Body of pancreas (tissue), 4 donors: ENCODE measurements at places on chromosomes 6 and 20.

- no peak for DNase-seq
Observed at GRCh38 chr6:119844387-119844786, 494.8 kb upstream of the MAN1A1 start.

DNA sequence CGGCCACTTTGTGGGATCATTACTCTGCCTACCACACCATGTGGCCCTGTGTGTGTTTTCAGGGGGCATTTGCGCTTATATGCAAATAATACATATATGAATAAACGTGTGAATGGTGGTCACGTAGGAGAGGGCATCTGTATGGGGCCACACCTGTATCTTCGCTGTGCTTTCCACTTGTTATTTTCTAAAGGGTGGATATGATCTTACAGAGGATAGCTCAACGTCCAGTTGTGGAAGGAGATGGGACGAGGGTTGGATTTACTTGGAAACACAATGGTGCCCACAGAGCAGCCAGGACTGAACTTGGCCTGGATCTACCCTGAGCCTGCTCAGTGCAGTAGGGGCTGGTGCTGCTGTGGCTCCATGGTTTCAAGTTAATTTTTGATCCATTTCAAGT lies 93.3 kb downstream of the YTHDF1 start:
- DNase-seq: no peak

GRCh38 chr6:97053643-97054411 lies 129.3 kb downstream of the KLHL32 start:
- DNase-seq: no peak

GRCh38 chr20:31605031-31605901 lies at the start of gene ID1:
Gene ID1 (plus strand): TSS chr20:31605289. CDS start chr20:31605388, 99 bp downstream.
- DNase-seq: peak; percentile 95

- DNase-seq: no peak
Observed at GRCh38 chr6:45586216-45587171, 208.8 kb upstream of the SUPT3H start.

DNA sequence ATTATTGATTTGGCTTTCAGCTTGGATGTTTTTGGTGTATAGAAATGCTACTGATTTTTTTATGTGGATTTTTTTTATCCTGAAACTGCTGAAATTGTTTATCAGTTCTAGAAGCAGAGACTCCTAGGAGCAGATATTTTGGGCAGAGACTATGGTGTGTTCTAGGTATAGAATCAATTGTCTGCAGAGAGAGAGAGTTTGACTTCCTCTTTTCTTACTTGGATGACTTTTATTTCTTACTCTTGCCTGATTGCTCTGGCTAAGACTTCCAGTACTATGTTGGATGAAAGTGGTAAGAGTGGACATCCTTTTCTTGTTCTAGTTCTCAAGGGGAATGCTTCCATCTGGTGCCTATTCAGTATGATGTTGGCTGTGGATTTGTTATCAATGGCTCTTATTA lies 370.6 kb downstream of the PHF3 start:
- DNase-seq: no peak

GRCh38 chr6:126880964-126881363 lies 237.5 kb upstream of the RSPO3 start:
- no peak for DNase-seq

GRCh38 chr20:4468114-4468513 lies 253.6 kb upstream of the PRND start:
- no peak for DNase-seq

DNA sequence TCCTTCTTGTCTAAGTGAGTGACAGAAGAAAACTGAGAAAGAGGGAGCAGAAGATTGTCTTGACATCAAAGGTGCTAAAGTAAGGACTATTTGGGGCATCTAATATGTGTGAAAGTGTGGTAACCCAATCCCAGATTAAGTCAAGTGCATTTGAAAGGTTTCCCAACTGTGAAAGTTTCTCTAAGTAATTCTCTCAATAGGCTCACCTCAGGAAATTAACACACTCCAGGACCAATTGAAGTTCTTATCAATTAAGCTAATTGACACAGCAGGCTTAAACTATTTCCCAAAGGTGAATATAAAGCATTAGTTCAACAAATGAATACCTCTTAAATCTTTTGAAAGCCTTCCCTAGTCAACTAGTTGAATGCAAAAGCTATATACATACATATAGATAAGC lies 212.8 kb upstream of the FUT9 start:
- DNase-seq: no peak

- no peak for DNase-seq
Observed at GRCh38 chr20:42742926-42743325, 446.8 kb downstream of the PTPRT start.

DNA sequence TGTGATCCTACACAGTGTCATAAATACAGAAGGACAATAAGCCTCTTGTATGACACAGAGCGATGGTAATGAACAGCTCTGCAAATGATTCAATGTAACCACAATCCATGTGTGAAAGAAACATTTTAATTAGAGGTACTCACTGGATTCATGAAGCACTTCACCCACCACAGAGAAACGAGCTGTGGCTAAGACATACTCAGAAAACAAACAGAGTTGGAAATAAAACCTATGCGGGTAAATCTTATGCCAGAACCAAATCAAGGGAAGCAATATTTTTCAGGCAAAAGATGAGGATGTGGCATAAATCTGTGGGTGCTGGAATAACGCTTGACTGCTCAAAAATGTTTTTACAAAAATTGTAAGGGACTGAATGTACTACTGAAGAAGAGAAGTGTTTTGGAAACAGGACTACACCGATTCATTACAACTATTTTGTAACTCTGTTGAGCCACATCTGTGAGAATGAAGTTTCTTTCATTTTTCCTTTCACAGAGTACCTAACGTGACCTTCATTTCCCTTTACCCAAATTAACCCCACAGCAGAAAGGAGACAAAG lies 112.1 kb downstream of the WDR27 start:
- DNase-seq: no peak

- no peak for DNase-seq
Observed at GRCh38 chr20:34472246-34472925, 43.8 kb upstream of the DYNLRB1 start.

- no peak for DNase-seq
Observed at GRCh38 chr6:16799279-16800193, 38.3 kb upstream of the ATXN1 start.

DNA sequence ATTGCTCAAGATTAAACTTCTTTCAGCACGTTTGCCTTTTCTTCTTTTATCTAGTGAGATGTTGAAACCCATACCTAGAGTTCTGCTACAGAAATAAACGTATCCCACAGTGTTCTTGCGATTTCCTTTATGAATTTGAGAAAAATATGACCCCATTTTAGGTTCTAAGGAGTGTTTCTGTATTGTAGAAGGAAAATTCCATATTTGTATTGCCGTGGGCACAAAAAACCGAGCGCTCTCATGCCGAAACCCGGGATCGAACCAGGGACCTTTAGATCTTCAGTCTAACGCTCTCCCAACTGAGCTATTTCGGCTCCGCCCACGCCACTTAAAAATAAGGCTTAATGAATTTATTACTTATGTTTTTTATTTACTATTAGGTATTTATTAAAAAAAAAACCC lies 23.7 kb downstream of the ZNF311 start:
- DNase-seq: peak; percentile 75

GRCh38 chr6:70839286-70840266 lies 117.3 kb downstream of the B3GAT2 start:
- no peak for DNase-seq

DNA sequence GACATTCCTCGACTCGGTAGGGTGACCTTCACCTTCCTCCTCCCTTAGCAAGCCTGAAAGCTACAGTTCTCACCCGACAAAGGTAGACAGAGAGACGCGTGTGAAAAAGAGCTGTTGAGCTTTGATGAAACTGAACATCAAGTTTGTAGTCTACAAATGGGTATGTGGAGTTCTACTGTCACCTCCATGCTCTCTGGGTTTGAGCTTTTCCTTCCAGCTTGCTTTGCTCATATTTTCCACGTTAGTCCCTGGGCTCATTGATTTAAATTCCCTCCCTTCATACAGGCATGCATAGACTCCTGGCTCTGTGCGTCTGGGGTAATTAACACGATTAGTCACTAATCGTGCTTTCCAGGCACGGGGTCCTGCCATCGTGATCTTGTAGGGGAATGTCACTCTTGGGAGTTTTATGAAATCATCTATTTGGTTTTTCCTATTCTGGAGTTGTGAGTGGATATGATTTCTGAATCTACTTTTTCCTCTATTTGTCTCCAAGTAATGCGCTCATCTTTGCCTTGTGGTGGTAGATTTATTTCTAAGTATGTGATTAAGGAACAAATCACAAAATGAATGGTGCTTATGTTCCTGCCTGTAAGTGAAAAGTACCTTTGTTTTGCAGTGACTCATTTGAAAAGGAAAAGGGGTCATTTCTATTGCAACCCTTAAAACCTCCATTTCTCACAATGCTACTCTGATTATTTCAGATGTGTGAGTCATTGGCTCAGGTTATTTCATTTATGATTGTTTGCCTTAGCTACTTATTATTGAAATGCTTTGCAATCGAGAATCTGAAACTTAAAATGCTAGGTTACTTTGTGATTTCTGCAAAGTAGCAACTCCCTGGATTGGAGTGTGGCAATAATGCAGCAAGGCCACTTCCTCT lies 154.6 kb downstream of the ZDHHC14 start:
- no peak for DNase-seq

DNA sequence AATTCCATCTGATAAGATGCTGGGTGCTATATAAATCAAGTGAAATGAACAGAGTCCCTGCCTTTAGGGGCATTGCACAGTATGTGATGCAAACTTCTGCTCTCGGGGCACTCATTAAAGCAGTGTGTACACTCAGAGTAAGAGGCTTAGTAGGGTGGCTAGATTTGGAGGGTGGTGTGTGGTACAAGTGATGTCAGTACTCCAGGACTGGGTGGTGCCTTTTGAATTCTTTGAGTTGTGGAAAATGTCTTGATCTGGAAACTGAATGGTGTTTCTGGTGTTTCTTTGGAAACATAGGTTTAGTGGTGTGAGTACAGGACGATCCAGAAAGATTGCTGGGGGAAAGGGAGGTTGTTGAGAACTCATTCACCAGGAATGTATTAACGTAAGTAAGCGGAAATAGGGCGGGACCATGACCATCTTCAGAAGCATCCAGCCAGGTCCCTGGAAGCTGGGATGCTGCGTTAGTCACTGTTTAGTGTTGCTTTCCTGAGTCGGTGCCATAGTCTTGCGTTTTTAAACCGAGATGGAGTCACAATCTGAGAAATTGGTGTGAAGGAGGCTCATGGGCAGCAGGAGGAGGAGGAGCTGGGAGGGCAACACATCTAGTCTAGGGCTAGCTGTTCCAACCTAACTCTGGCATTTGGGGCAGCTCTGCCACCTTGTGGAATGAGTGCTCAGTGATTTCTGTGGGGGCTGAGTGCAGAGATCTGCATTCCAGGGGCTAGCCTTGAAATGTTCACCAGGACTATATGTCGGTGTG lies 70.3 kb downstream of the SCAND1 start:
- DNase-seq: peak; percentile 68

- DNase-seq: no peak
Observed at GRCh38 chr20:45487231-45487635, 17.7 kb downstream of the WFDC2 start.

- DNase-seq: no peak
Observed at GRCh38 chr20:46260480-46260879, 47.8 kb downstream of the CDH22 start.

DNA sequence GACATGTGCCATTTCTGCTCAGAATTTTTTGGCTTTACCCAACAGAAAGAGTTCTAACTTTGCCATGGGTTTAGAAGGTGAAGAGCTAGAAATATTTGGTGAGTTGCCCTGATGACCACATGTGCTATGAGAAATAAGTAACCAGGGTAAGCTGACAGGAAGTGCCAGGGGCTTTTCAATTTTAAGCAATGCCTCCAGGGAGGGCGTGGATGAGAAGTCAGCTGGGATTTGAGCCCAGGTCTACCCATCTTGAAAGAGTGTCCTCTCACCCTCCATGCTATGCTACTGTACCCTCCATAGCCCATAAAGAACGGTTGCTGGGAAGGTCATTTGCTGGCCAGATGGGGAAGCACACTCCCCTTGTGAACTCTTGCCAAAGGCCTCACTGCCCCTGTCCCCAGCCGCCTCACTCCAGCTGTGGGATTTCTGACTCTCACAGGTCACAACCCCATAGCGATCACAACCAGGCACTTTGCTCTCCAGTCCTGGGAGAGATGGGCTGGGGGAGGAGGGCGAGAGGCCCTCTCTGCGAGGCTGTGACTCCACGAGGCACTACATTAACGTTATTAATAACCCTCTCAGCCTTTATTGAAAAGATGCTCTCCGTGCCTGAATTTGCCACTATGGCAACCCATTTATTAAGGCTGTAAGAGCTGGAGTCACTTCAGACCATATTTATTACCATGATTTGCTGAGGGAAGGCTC lies 291.1 kb downstream of the DHX35 start:
- DNase-seq: no peak

GRCh38 chr20:41165001-41165882 lies 27.9 kb downstream of the PLCG1 start:
- no peak for DNase-seq

GRCh38 chr6:64252256-64252655 lies 616.7 kb downstream of the PHF3 start:
- no peak for DNase-seq

- DNase-seq: no peak
Observed at GRCh38 chr6:110741517-110741916, 73.8 kb downstream of the CDK19 start.

GRCh38 chr20:14414560-14414959 lies 77.1 kb upstream of the FLRT3 start:
- DNase-seq: no peak

DNA sequence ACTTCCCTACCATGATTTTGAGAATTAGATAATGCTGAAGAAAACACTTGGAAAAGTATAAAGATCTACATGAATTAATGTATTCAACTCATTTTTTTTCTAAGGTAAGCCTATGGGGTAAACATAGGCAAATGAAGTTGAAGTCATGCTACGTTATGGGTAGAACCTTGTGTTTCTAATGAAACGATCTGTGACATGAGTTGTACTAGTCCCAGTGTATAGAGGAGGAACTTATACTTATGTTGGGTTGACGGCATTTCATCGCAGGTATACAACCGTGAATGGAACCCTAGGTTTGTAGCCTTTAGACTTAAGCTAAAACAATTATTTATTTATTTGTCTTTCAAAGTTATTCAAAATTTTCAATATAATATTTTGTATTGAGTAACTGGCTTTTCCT lies 2.6 kb downstream of the SLC35F1 start:
- DNase-seq: no peak

- DNase-seq: no peak
Observed at GRCh38 chr20:60820918-60821317, 431.1 kb upstream of the CDH4 start.

- DNase-seq: no peak
Observed at GRCh38 chr20:20089939-20090338, 37.6 kb downstream of the CFAP61 start.

DNA sequence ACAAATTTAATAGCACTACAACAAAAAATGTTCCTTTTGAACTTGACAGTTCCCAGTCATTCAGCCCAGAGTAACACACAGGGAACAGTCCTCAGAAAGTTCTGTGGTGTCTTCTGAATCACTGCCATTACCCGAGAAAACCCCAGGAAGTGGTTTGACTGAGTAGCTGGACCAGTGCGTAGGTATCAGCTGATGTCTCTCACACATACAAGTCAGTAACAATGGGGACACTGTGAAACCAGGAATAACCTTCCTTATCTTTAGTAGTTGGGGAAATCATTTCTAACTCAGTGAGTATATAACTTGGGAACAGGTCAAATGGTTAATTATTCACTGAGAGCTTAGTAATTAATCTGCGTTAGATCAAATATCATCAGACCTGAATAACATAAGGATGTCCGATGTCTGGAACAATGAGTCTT lies 73.1 kb downstream of the HIVEP2 start:
- peak; percentile 55 for DNase-seq

GRCh38 chr6:169164451-169164850 lies 89.2 kb downstream of the THBS2 start:
- DNase-seq: no peak
